ENCODE measurements at places on chromosomes 1 and 21.

DNA sequence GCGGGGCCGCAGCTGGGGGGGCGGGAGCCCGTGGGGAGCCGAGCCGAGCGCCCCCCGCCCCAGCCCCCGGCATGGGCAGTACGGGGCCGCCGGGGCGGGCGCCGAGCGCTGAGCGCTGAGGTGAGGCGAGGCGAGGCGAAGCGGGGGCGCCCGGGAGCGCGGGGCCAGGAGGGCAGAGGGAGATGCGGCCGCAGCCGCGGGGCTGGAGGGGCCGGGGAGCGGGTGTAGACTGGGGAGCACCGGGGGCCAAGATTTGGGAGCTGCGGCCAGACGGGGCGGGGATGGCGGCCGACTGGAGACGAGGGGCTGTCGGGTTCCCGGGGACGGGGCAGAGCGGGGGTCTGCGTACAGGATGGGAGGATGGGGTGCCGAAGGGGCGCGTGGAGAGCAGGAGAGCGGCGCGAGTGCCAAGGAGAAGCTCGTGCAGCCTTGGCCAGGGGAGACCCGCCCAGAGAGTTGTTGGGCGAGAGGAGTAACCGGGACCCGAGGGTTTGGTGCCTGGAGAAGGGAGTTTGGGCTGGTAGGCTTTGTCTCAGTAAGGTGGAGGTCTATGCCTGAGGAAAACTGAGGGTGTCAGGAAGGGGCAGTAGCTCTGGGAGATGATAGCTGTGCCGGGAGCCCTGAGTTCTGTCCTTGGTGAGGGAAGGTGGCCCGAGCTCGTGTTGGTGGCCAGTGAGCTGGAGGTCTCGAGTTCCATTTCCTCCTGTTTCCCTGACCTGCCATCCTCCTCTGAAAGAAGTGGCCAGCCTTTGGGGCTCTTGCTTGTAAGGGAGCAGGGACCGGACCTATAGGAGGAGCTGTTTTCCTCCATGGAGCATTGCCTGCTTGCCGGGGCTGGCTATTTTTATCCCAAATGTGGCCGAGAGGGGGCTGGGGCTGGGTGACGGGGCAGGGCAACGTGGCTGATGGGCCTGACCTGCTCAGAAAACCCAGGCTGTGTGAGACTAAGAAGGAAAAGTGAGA is 539 bp downstream of the ATP8B2 start:
- no peak for DNase-seq

GRCh38 chr1:219412772-219413171 is 200.1 kb downstream of the ZC3H11B start:
- DNase-seq: no peak

GRCh38 chr1:51930329-51930728 is 51.8 kb upstream of the NRDC start:
- no peak for DNase-seq

DNA sequence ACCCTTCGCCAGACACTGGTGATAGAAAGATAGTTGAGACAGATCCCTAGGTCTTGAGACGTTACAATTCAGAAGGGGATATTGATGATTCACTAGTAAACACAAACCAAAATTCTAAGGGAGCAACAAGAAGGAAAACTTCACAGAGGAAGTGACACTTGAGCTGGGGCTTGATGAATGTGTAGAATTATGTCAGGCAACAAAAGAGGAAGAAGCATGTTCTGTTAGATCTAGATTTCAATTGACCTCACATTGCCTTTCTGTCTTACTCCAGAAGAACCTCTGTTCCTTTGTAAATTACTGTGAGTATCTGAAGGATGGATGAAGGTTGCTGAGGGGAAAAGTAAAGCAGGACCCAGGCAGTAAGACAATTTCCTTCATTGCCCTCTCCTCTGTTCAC is 328.2 kb downstream of the KCTD3 start:
- no peak for DNase-seq

GRCh38 chr1:111930356-111930755 is 59.1 kb downstream of the KCND3 start:
- no peak for DNase-seq

GRCh38 chr1:161676958-161677689 is 14.2 kb downstream of the FCGR2B start:
- DNase-seq: no peak

- no peak for DNase-seq
Observed at GRCh38 chr1:4460651-4461050, 193.8 kb upstream of the AJAP1 start.

- DNase-seq: no peak
Observed at GRCh38 chr1:211198880-211199279, 60.3 kb upstream of the RCOR3 start.

GRCh38 chr1:7856345-7856744 is 3.5 kb upstream of the UTS2 start:
- no peak for DNase-seq

- peak; percentile 60 for DNase-seq
Observed at GRCh38 chr1:160205242-160206035, at the start of gene PEA15. PEA15 (plus strand) TSS chr1:160205384; CDS start chr1:160211545, 6,161 bp downstream.

DNA sequence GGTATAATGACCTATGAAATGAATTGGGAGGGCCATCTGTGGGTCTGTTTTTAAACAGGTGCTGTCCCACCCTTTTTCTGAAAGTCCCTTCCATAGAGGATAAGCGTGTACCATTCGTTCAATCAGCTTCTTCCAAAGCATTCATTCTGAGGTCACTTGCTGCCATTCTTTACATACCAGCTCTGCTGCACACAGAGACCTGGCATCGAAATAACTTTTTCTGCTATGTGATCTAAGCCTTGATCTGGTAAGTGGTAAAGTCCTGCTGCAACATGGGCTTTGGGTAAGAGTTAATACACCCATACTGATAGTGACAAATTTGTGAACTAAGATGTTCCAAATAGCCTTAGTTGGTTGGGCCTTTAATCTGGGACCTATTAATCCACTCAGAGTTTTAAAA is 38.9 kb downstream of the DR1 start:
- DNase-seq: no peak

- DNase-seq: no peak
Observed at GRCh38 chr1:160359559-160360226, 7.2 kb upstream of the NHLH1 start.

GRCh38 chr1:88300752-88301263 is 383.3 kb upstream of the PKN2 start:
- DNase-seq: no peak

DNA sequence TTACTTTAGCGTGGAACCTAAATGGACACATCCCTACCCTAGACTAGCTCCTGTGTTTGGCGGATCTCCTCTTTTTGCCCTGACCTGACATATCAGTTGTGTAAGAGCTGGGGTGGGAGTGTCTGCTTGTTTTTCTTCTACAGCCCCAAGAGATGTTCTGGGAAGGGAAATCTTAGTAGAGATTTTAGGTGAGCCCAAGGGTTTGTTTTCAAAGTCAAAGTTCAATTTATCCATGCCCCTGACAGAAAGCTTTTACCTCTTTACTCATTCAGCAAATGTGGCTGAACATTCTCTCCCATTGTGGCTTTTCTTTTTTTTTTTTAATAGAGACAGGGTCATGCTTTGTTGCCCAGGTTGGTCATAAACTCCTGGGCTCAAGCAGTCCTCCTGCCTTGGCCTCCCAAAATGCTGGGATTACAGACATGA is 7.3 kb upstream of the TARS2 start:
- DNase-seq: no peak

GRCh38 chr21:16438761-16439160 is 709.0 kb downstream of the USP25 start:
- DNase-seq: no peak

DNA sequence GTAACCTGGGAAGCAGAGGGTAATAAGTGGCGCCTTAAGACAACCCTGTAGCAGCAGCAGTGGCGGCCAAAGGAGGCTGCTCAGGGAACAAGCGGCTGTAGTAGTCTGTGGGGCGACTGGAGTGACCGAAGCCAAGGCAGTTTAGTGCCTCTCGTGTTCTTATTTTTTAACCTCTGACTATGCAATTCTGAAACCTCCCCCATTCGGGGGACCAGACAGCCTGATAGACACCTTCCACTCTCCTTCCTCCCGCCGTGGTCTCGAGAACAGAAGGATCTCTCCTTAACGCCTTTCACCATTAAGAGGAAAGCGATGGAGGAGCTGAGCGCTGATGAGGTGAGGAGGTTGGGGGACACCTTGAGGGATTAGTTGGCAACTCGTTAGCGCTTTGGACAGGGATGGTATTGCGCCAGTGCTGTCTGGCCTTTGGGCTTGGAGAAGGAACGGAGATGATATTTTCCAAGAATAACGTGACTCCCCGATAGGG is 644 bp downstream of the UBE4B start:
- DNase-seq: no peak

DNA sequence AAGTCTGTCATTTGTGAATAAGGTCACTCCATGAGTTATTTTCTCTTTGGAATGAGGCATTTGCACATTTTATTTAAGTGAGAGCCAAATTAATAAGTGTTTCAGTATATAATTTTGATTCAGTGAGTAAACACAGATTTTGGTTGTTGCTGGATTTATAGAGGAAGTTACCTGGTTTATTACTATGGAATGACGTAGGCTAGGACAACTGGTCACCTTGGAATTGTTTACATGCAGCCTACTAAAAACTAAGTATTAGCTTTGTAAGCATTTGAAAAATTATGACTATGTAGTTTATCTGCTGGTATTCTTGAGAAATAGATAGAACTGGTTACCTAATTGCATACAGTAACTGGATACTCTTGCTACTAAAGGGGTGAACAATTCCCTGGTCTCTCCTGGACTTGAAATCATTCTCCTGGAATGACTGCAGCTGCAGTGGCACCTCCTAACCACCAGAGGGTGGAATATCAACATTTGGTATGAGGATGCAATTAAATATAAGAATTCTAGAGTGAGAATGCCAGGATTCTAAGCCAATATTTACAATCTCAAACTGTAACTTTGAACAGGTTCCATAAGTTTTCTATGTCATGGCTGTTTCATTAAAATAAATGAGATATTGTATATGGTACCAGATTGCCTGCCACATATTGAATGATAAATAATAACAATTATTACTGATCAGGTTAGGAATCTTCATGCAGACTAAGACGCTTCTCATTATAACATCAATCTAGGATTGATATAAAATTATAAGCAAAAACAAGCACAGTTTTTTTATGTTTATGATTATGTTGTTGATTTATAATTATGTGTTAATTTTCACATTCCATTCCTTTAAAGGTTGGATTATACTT is 3.5 kb upstream of the KRTAP27-1 start:
- peak; percentile 5 for DNase-seq

DNA sequence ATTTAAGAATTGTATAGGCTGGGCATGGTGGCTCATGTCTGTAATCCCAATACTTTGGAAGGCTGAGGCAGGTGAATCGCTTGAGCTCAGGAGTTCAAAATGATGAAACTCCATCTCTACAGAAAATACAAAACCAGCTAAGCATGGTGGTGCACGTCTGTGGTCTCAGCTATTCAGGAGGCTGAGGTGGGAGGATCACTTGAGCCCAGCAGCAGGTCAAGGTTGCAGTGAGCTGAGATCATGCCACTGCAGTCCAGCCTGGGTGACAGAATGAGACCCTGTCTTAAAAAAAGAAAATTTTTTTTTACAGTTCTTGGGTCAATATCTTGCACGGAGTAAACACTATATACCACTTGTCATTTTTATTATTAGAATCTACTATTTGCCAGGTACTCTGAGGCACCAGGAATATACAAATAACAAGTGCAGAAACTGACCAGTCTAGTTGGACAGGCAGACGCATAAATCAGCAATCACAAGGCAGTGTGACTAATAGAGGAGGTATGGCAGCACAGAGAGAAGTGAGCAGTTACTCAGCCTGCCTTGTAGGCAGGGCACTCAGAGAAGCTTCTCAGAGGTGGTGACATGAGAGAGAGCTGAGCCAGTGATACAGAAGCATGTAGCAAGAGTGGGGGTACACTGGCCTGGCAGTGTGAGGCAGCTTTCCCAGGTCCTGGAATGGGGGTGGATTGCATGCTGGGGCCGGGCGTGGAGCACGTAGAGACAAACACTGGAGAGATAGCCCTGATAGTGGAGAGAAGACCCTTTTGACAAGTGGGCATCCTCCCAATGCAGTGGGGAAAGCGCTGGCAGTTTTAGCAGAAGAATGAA is 8.0 kb downstream of the PHLDA3 start:
- DNase-seq: no peak

GRCh38 chr1:74681449-74681848 is 7.9 kb upstream of the ERICH3 start:
- no peak for DNase-seq

GRCh38 chr1:1330366-1331067 is 563 bp upstream of the TAS1R3 start:
- no peak for DNase-seq

GRCh38 chr1:24386241-24386640 is 27.3 kb downstream of the STPG1 start:
- DNase-seq: no peak

- no peak for DNase-seq
Observed at GRCh38 chr21:31278511-31279130, 65.4 kb downstream of the TIAM1 start.

GRCh38 chr1:53469373-53469772 is 10.2 kb downstream of the DMRTB1 start:
- no peak for DNase-seq

DNA sequence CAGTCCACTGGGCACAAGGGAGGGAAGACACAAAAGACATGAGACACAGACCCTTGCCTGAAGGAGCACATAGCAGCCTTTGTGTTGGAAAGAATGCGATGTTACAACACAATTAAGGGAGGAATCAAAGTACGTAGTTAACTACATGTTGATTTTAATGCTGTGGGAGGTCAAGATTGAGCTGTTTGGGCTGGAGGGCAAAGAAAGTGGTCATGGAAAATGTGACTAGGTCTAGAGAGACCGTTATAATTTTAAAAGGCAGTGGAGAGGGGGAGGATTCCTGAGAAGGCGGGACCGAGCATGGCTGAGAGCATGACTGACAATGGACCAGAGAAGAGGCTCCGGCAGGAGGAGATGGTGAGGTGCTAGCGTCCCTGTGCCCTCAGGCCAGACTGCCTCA is 111.8 kb upstream of the ATP1A1 start:
- no peak for DNase-seq

- DNase-seq: no peak
Observed at GRCh38 chr1:10302416-10302815, 92.0 kb downstream of the KIF1B start.

GRCh38 chr1:109427171-109427467 is 871 bp upstream of the PSMA5 start:
- DNase-seq: no peak

DNA sequence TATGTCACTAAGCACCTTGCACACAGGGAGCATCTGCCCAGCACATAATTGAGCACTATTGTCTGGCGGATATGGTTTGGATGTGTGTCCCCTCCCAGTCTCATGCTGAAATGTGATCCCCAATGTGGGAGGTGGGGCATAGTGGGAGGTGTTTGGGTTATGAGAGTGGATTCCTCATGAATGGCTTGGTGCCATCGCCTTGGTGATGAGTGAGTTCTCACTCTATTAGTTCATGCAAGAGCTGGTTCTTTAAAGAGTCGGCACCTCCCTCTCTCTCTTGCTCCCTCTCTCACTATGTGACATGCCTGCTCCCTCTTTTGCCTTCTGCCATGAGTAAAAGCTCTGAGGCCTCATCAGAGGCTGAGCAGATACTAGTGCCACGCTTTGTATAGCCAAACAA is 9.5 kb downstream of the CTSK start:
- no peak for DNase-seq

All from activated gamma-delta T cell treated with Interleukin-2 at 50 U/mL for 16 hours (primary cell).